ENCODE measurements at places on chromosomes 3 and 15.

DNA sequence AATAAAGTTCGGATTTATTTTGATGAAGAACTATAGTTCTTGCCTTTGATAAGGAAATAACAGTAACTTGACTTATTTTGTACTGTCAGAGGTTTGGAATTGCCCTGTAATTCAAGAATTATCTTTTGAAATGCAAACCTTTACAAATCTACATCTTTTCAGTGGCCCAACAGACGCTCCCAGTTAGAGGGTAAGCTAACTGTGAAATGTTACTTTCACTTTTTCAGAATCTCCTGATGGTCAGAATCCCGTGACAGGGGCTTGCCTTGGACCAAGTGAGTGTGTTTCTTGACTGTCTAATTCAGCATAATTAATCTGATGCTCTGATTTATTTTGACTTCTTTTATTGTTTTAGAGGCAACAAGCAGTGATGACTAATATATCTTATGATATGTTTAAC is 262.5 kb downstream of the PLOD2 start:
- DNase-seq = no peak

DNA sequence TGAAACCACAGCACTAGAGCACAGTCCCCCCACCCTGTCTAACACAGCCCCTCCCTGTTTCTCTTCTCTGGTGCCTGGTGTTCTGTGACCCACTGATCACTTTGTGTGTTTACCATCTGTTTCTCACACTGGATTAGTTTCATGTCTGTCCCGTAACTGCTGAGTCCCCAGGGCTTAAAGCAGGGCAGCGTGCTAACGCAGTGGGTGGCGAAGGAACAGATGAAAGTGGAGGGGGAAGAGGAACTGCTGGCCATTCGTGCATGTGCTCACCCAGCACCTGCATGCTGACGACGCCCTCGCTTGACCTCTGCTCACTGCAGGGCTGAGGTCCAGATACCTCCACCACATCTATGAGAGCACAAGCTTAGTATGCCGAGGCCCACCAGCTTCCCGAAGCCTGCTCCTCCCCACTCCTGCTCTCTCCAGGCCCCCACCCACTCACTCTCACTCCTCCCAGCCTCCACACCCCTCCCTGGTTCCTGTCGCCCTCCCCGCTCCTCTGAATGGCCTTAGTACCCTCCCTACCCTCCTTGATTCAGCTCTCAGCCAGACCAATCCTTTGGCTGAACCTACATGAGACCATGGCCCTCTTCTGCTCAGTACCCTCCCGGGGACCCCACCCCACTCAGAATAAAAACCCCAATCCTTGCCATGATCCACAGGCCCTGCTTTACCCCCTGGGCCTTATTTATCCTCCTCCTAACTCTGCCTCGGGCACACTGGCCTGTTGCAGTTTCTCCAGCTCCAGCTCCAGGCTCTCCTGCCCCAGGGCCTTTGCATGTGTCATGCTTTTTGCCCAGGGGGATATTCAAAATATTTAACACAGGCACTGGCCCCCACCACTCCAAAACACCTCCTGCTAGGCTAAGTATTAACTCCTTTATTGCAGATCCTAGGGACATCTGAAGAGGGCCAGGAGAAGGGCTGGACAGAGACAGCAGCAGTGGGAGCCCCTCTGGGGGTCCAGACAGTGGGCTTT is 15.1 kb upstream of the IQSEC1 start:
- DNase-seq = no peak

DNA sequence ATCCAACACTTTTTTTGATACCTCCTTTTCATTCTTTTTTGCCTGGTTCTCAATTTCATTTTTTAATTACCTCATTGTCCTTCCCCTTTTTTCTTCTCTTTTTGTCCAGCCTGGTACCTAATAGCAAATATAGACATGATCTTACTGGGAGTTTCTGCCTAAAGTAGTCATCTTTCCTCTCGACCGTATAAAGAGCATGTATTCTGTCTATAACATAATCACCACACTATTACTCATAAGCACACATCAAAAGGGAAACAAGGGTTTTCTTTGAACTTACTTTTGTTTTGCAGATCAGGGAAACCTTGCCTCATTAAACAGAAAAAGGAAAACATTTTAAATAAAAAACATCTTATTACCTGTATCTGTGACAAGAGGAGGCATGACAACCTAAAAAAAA is 33.0 kb downstream of the FAM98B start:
- DNase-seq = no peak

GRCh38 chr15:41558400-41559238 is at the start of gene TYRO3:
Gene TYRO3 (plus strand): TSS chr15:41559212. CDS start chr15:41559258, 46 bp downstream.
- peak; percentile 59 for DNase-seq

- DNase-seq = no peak
These were observed 52.2 kb downstream of the PLXNA1 start for GRCh38 chr3:127034990-127035652.

DNA sequence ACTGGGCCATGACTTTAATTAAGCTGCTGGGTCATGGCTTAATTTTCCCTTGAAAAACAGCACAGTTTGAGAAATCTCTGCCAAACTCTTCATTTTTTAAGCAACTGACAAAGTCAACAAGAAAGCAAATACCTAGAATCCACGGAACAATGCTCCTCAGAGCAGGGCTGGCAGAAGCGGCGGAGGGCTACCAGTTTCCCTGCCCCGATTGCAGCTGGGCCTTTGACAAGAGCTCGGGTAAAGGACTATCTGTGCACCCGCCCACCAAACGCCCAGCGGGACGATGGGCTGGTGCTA is 1.2 kb downstream of the GOLIM4 start:
- DNase-seq = no peak

DNA sequence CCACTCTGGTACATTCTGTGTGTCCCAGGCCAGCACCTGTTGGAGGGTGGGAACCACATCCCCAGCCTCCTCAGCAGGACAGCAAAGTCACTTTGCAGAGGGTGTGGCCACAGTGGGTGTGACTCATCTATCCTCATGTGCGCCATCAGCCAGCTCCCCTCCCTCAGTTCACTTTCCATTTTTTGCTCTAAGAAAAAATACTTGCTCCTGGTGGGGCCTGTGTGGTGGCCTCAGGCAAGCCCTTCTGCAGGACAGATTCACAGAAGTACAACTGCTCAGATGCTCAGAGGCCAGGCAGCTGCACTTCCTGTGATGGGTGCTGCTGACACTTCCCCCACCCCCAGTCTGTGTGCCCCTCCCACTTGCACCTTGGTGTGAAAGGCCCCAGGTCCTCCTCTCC is 78.3 kb upstream of the ALDH1L1 start:
- DNase-seq = no peak

- no peak for DNase-seq
These were observed 244.4 kb upstream of the GOLGA6L4 start for GRCh38 chr15:83991163-83991562.

DNA sequence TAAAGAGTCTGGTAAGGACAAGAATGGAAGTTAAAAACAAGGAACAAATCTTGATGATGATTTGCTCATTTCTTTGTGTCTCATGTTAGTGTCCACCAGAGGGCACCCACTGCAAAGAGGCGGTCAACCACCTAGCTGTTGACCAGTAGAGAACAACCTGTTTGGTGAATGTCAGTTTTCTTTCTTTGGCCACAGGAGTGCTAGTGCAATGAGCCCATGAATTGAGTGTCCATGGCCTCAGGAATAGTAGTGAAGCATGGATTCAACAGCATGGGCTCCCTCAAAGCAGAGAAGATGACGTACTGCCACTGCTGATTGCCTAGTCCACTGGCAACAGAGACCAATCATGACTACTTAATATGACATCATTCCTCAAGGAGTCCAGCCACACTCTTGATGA is 10.7 kb upstream of the CNTN6 start:
- DNase-seq = no peak

DNA sequence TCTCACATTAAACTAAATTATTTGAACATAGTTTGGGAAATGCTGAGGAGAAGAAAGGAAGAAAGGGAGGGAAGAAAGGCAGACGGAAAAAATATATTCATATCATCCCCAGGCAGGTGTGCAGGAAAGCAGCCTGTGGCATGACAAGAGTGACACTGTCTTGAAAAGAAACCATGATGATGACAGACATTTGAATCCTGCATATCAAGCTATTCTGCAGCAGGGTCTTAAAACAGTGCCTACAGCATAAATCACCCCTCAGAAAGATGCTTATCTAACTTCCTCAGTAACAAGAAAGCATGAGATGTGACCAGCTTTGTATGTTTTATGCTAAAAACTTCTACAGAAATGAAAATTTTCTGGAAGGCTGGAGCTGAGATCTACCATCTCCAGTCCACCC is 144.5 kb upstream of the GRM7 start:
- no peak for DNase-seq

DNA sequence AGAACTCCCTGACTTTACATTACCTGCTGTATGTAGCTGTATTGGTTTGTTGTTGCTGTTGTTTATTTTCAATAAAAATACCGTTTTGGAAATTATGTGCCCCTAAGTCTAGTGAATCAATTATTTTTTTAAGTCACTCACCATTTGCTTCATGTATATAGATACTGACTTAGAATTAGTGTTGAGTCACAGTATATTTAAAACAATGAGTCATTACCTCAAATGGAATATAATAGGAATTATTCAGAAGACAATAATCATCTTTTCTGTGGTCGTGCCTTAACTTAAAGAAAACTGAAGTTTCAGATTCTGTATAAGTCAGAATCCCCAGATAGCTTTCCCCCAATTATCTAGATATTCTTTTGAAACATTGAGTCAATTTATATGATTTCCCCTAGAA is 21.0 kb upstream of the ALDH1A2 start:
- no peak for DNase-seq

DNA sequence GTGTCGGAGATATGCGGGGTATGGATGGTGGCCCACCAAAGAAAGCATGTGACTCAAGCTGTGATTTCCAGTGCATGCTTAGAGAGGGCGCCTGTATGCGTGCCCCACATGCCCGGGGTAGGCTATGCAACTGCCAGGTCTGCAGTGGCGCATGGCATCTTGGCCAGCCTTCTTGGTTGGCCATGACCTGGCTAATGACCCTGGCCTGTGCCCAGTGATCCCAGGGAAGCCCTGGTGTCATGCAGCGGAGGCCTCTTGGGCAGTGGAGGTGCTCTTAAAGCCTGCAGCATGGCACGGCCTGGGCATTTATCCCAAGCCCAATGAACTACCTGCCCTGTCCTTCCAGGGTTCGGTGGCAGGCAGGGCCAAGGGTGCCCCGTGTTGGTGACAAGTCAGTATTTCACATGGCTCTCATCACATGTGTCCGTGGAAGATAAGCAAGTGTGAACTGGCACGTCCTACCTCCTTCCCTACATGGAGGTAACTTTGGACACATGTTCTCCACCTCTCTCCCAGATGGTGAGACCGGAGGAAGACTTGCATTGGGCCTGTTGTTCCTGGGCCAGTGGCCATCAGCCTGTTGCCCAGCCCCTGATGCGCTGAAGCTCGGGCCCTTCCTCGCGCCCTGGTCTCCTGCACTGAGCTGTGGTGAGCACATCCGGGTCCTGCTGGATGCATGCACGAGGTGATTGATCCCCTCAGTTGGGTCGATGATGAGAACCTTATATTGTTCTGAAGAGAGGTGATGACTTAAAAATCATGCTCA is 192.0 kb downstream of the UBE3A start:
- DNase-seq = no peak

DNA sequence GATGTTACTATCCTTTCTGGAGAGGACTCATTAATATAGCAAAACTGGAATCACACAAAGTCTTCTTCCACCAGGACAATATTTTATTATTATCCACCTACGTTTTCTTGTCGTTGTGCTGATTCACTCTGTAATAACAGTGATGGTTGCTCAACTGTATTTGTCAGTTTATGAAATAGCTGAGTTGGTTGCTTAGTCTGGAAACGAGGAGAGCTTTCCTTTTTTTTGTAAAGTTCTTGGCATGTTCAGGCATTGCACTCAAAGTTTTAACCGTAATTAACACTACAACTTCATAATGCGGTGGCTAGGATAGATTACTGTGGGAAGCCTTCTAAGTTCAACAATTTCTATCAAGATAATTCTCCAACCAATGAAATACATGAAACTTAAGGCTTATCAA is 131.2 kb downstream of the RAP2B start:
- DNase-seq = no peak

Data from stimulated activated CD8-positive, alpha-beta memory T cell treated with anti-CD3 and anti-CD28 coated beads, Interleukin-15, amount 100 ng/mL, for 48 hours (primary cell).